ENCODE measurements at places on chromosomes 2 and 18. TPM values are rescaled to one million over a fixed set of nuclear protein-coding genes. Genes with fewer than 3 reads are reported as not detected.

The COLEC11 gene
- 0.23 TPM for total RNA-seq

The PAX3 gene
- not detected for total RNA-seq

DNA sequence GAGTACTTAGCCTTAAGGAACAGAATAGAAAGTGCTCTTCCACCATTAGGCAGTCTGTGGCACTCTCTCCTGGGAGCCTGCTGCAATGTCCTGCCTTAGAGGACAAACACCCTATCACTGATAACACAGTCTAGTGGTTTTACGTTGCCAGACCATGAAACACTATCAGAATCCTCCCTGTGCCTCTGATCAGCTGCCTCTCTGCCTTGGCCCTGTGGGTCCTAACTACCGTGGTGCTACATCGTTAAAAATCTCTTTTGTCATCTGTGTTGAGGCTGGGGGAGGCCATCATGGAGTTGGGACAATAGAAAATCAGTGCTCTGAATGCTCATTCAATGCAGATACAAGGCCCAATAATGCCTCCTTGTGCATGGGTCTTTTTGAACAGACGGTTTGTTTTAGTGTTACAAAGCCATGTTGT lies 11.9 kb upstream of the APCDD1 start:
- DNase-seq, result no peak

GRCh38 chr2:120132190-120132589 lies 91.0 kb downstream of the TMEM185B start:
- DNase-seq, result no peak

DNA sequence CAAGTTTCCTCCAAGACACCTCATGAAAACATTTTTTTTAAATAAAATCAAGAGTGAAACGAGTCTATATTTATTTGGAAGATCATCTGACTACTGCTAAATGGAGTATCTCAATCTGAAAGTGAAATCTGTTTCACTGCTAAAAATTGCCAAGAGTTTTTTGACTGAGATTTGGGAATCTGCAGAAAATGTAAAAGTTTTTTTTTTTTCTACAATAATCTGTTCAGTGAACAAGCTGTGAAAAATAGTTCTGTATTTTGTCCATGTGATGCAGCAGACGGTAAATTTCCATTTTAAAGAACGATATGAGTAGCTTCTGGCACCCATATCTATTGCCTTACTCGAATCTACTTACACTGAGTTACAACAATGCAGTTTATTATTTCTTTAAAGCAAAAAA lies 519.7 kb downstream of the PLCL1 start:
- no peak for DNase-seq

The RTP5 gene
- not detected for total RNA-seq

The MC5R gene
- not detected for total RNA-seq

The TRABD2A gene
- total RNA-seq, result 32.4 TPM

The NT5C1B gene
- not detected for total RNA-seq

DNA sequence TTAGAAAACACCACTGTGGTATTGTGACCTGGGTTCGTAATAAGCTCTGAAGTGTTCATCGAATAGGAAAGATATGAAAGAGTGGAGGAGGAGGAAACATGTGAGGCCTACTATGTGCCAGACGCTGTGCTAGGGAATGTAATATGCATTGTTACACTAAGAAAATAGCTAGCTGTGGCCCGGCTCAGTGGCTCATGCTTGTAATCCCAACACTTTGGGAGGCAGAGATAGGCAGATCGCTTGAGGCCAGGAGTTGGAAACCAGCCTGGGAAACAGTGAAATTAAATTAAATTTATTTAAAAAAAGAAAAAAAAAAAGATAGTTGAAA lies 49.2 kb upstream of the ZNF397 start:
- no peak for DNase-seq

- no peak for DNase-seq
Measured at GRCh38 chr2:46977280-46977665, 61.7 kb upstream of the MCFD2 start.

DNA sequence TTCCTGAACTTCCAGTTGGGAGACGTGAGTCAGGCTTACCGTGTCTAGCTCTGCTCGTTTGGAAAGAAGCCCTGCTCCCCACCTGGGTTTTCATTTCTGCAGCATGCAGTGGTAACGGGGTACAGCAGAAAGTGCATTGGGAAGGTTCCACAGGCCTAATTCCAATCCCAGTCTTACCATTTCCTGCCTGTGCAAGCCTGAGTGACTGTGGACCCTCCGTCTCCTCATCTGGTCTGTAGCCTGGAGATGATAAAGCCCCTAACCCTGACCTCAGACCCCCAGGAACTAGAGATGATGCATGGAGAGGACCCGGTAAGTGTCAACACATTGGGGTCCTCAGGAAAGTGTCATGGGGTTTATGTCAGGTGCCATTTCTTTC lies 5.8 kb upstream of the PSD4 start:
- DNase-seq, result no peak

GRCh38 chr18:54914816-54915215 lies 44.4 kb downstream of the CCDC68 start:
- DNase-seq, result no peak

GRCh38 chr2:9178904-9179571 lies 27.6 kb upstream of the ASAP2 start:
- DNase-seq, result no peak

The CNRIP1 gene
- total RNA-seq, result not detected

The POTEJ gene
- not detected for total RNA-seq

DNA sequence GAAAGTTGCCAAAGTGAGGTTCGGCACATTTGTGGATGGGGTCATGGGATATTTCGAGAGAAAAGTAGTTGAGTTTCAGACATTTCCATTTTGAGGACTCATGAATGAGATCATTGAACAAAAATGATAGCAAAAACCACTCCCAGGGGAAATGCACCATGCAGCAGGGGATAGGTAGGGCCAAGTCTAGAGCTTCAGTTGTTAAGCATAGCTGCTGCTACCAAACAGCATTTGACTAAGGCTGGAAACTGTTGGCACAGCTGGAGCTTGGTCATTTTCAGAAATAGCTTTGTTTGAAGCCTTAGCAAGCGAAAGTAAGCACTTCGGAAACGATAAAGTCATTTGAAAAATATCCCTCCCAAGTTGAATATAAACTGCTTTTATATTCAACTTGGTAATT lies 431.8 kb downstream of the SOCS6 start:
- no peak for DNase-seq

- no peak for DNase-seq
Measured at GRCh38 chr2:59806486-59806885, 747.0 kb downstream of the BCL11A start.

GRCh38 chr2:95296880-95297487 lies at the start of gene KCNIP3:
KCNIP3 (plus strand) TSS chr2:95297347; CDS start chr2:95297439, 92 bp downstream.
- no peak for DNase-seq

DNA sequence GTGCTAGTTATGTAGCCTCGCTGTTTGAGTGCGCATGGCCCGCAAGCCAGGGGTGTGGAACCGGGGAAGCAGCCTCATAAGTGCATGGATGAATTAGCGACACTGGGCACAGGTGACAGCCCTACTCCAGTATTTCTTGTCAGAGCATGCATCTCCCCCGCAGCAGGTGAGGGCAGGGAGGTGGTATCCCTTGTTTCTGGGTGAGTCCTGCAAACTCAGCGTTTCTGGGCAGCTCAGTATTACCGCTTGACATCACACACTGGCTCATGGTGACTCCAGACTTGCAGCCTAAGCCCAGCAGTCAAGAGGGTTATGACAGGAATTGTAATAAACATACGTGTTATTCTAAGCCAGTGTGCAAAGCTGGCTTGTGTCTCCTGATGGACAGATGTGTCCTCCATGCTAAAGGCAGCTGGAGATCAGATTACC lies 2.5 kb downstream of the CABLES1 start:
- DNase-seq, result no peak

GRCh38 chr2:176075481-176075880 lies 8.3 kb downstream of the EVX2 start:
- DNase-seq, result no peak

The BCL11A gene
- not detected for total RNA-seq

- DNase-seq, result no peak
Measured at GRCh38 chr2:164143183-164143930, 407.5 kb upstream of the FIGN start.

GRCh38 chr18:49172246-49172645 lies 221.5 kb upstream of the SMAD7 start:
- no peak for DNase-seq

DNA sequence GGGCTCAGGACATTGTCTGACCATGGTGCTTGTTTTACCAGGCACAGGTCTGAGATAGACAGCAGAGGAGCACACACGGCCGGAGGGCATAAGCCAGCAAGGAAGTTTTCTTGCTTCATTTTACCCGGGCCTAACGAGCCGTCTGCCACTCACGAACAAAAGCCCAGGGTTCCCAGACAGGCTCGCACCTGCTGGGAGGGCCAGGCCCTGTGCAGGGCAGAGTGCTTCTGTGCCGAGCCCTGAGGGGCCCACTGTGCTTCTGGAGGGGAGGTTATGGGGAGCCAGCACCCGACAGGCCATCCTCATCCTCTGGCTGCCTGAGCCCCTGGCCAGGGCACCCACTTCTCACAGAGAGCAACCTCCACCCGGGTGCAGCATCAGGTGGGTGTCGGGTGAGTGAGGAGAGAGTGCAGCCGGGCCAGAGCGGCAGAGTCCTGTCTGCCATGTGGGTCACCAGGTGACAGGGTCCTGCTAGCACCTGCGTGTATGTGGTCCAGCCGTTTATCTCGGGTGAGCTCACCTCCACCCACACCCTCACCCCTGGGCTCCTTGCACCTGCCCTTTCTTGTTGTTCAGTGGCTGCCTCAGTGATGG lies 297.9 kb downstream of the NDUFA10 start:
- DNase-seq, result no peak

- DNase-seq, result peak; percentile 61
Measured at GRCh38 chr2:950080-950966, at the start of gene SNTG2. SNTG2 (plus strand) TSS chr2:950849; CDS start chr2:950997, 148 bp downstream.

- DNase-seq, result no peak
Measured at GRCh38 chr2:12304564-12305171, 412.1 kb upstream of the TRIB2 start.

DNA sequence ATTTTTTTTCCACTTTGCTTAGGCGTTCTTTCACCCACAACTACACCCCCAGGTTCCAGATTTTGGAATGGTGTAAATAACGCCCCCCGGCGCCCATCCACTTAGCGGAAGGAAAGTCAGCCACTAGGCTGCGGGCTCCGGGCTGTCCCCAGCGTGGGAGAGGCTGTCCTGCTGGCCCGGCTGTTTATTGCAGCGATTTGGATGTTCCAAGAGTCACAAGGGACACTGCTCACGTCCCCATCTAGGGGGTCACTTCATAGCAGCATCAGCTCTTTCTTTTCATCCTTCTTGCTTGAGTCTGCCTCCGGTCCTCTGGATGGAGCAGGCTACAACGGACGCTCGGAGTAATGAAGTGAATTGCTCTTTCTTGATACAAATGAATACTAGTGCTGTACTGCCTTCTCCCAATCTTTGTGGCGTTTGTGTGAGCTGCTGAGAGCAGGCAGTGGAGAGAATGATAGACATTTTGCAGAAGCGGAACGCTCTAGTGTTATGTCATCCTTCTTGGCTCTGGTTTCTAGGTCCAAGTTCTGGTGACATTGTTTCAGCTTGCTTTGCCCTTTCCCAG lies 50.7 kb upstream of the PAIP2B start:
- DNase-seq, result peak; percentile 44

DNA sequence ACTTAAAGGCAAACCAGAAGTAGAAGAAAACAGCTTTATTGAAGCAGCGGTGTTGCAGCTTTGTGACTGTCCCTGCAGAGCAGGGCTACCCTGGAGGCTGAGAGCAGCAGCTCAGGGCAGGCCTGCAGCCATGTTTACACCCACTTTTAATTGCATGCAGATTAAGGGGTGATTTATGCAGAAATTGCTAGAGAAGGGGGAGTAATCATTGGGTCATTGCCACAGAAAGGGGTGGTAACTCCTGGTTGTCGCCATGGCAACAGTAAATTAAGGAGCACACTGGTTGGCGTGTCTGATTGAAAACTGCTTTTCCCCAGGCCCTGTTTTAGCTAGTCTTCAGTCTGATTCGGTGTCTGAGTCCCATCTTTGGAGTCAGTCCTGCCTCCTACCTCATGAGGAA lies 195.4 kb upstream of the HDAC4 start:
- DNase-seq, result peak; percentile 34

DNA sequence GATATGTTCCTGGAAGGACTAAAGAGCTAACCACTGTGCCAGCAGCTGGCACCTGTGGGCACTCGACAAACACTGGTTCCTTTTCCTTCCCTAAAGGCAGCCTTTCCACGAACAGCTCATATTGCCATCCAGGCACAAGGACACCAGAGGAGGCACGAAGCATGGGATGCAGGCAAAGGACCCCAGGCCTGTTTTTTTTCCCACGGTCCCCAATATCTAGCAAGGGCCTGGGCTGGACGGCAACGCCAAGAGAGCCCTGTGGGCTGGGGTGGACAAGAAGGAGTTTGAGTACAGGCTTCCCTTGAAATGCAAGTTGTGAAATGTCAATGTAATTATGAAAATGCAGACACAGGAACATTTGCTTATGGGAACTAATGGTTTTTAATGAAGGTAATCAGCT lies 135.9 kb downstream of the CYP26B1 start:
- peak; percentile 14 for DNase-seq

DNA sequence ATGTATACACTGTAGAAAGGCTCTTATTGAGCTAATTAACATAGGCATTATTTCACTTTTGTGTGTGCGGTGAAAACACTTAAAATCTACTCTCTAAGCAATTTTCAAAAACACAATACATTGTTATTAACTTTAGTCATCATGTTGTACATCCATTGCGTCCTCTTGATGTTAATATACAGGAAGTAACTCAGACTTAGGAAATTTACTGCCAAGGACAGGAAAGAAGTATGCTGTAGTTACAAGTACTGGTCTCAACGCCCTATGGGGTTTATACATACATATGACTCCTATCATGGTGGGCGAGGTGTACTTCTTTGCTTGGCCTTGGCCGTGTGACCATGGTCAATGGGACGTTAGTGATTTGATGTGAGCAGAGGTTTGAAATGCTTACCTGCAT lies 15.5 kb downstream of the SCTR start:
- no peak for DNase-seq

DNA sequence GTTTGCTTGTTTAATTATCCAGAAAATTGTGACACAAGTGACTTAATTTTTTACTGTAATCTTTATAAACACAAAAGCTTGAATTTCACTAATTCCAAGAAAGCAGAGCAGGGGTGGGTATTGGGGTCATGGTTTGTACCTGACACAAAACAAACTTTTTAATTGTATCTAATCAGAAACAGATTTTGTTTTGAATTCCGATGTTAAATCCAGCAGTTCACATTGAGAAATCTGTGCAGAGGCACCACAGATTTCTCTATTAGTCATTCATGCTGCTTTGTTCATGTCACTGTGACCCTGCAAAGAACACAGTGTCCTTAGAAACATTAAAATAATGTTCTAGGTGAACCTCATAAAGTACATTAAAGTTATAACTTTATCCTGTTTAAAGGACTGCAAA lies 443.4 kb downstream of the NYAP2 start:
- DNase-seq, result no peak

All from activated CD8-positive, alpha-beta memory T cell treated with anti-CD3 and anti-CD28 coated beads, Interleukin-2, amount 10 ng/mL, durations not matched to agents 7 days and 5 days (primary cell).